ENCODE measurements at places on chromosomes 7 and 10. TPM values are rescaled to one million over a fixed set of nuclear protein-coding genes. Genes with fewer than 3 reads are reported as not detected.

The CNPY1 gene
- total RNA-seq, result not detected

The CLEC2L gene
- total RNA-seq, result not detected

DNA sequence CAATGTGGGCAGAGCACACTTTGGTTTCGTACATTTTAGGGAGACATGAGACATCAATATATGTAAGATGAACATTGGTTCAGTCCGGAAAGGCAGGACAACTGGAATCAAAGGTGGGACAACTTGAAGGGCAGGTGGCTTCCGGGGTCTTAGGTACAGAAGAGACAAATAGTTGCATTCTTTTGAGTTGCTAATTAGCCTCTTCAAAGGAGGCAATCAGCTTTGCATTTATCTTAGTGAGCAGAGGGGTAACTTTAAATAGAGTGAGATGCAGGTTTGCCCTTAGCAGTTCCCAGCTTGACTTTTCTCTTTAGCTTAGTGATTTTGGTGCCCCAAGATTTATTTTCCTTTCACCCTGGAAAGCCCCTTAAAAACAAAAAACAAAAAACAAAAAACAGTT lies 21.3 kb downstream of the ZNF487 start:
- no peak for DNase-seq

The AS3MT gene
- total RNA-seq, result 5.4 TPM
